ENCODE measurements at places on chromosomes 1 and 21.

DNA sequence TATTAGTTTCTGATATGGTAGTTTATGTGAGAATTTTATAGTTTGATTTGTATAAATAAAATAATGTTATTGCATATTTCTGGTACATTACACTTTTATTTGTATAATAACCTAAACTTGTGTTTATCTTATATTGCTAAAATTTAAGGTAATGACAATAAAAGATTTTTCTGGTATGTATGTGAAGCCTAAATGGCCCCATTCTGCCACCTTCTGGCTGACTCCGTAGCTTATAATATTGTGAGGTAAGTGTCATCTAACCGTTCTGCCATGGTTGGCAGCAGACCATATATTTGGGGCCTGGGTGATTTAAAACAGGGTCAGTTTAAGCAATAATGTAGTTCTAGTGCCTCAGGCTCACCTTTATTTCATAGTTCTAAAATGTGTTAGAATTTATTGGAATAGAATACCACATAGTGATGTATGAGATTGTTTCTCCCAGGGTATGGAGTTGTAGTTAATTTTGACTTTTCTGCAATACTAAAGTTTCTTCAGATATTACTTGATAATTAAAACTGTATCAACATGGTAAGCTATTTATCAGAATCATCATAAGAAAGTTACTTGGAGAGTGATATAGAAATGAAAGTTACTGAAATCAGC is 21.2 kb upstream of the PRKACB start:
- no peak for DNase-seq

GRCh38 chr1:236334893-236335545 is 53.3 kb upstream of the ERO1B start:
- DNase-seq = no peak

DNA sequence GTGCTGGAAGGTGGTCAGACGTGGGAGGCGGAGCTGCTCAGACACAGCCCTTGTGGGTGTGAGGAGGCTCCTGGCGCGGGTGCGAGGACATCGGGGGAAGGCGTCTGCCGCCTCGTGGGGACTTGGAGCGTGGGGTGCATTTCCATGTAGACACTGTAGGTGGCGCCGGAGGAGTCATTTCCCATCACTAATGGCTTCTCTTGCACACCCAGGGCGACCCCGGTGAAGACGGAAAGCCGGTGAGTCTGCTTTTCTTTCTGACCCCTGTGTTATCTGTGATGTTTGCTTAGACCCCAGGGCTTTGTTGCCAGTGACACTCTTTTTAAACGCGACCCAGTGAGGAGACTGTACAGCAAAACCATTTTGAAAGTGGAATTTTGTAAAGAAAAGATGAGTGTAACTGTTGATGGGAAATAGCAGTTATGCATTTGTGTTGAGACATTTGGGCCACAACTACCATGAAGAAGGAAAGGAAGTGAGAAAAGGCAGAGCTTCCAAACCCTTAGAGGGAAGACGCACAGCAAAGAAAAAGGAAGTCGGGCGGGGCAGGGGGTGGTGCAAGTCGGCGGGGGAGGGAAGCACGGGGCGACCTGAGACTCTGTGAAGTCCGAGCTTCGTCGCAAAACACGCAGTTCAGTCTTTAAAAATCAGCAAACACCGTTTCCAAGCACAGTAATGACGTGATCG is 64.0 kb downstream of the SLC19A1 start:
- DNase-seq = peak; percentile 66

DNA sequence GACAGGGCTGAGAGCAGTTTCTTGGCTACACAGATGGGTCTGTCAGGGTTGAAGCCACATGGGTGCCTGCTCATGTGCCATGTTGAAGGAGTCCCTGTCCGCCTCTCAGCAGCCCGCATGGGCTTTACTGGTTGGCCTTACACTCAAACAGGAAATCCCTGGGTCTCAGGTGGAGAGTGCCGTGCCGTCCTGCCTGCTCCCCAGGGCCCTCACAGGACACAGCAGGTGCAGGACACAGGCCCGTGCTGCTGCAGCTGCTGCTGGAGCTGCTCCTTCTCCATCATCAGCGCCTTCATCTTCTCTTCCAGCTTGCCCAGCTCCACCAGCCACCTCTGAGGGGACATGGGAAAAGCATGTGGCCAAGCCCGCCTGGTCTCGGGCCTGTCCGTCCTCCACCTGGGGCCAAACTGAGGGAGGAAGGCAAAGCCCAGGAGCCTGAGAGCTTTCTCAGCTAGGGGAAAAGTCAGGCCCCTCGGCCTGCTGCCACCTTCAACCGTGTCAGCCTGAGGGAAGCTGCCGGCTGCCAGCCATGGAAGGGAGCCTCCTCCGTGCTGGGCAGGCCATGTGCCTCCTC is 5.5 kb downstream of the SLFNL1 start:
- no peak for DNase-seq

GRCh38 chr1:85579622-85580021 is 939 bp upstream of the CCN1 start:
- DNase-seq = no peak

GRCh38 chr21:43892984-43893535 is 28.0 kb downstream of the AGPAT3 start:
- no peak for DNase-seq

DNA sequence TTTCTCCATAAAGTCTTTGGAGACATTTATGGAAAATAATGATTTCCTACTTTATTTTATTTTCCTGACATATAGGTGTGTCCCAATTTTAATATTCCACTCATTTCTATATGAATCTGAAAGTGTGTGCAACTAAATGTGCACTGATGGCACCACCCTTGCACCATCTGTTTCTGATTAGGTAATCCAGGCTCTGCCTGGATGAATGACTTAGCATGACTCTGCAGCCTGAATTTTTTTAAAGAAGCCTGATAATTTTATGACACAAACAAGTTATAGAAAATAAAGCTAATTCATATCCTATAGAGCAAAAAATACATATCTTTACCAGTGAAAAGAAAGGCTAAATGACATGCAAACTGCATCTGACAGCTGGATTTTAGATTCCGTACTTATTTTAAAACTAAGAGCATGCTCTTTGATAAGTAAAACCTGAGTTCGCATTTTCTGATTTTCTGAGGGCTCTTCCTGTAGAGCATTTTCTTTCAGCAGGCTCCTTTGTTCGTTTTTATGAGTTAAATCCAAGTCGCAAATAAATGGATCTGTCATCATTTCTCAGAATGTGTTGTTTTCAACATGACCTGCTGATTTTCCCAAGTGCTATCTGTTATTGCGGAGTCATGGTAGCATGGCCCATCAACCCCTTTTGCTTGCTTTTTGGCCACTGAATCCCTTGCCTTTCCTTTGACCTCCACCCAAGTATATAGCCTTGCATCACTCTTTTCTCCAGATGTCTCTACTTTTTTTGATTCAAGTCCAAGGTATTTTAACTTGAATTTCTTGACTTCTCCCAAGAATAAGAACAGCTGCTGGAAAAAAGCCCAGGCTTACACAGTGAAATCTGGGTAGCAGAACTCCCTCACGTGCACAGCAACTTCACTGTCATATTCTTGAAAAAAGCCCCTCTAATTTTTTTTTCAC is 52.8 kb upstream of the LYPLAL1 start:
- DNase-seq = no peak

GRCh38 chr1:208187499-208188041 is 56.6 kb downstream of the PLXNA2 start:
- DNase-seq = no peak

GRCh38 chr1:156574039-156574633 is 1.8 kb upstream of the IQGAP3 start:
- no peak for DNase-seq

DNA sequence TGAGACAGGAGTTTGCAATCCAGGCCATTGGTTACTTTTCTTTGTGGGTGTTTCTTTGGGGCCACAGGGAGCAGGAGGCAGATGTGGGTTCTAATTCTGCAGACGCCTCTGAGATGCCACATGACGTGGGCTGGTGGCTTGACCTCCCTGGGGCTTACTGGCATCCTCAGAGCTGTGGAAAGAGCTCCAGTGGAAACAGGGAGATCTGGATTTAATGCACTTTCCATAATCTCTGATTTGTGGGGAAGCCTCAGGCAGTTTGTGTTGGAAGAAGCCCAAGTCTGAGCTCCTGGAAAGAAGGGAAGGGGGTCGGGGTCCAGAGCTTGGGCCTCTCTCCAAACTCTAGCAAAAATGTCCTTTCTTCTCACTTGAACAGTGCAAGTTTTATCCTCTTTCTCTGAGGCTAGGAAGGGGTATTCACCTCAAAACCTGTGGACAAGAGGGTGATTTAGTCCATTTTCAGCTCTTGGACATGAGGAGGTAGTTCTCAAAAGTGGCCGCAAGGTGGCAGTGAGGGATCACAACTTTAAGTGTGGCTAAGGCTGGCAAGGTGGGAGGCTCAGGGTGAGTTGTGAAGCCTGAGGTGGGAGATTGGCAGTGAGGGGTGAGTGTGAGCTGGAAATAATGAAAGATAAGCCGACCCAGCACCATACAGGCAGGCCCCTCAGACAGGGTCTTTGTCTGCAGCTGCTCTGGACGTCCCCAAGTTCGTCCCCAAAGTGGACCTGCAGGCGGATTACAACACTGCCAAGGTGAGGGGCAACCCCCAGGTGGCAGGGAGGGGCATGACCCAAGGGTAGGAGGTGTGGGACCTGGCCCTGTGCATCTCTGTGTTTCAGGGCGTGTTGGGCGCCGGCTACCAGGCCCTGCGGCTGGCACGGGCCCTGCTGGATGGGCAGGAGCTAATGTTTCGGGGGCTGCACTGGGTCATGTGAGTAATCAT is 9.2 kb downstream of the IKBKE start:
- peak; percentile 56 for DNase-seq

DNA sequence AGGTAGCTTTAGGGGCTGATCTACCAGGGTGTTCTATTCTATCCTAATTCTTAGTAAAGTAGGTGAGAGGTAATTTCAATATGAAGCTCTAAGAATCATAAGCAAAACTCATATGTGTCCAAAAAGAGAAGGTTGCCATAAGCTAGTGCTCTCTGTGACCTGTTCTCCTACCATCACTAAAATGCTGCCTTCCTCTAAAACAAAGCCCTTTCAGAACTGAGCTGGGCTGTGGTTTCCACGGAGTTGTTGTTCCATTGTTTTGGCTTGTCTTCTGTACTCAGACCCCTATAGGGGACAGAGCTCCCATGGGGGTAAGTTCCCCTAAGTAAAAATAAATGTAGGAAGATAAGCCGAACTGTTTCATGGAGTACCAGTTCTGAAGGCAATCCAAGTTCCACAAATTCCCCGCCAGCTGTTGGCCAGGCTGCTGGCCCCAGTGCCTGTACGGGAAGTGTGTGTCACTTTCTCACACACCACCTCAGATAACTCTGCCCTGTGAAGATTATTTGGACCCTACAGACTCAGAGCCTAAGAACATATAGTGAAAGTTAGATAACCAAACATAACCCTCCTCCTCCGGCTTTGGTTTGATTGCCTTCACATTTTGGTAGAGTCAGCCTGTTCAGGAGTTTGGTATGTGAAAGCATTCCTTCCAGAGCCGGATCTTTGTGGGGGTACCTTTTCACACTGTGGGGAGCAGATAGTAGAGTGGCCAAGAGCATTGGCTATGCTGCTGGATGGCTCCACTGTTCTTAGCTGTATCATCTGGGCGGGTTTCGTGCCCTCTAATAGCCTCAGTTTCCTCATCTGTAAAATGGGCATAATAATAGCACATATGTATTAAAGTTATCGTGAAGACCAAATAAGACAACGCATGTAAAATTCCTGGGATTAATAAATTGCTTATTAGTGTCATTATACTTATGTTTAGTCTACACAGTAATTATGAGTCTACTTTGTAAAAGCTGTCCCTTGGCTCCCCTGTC is 10.8 kb downstream of the DPT start:
- no peak for DNase-seq

DNA sequence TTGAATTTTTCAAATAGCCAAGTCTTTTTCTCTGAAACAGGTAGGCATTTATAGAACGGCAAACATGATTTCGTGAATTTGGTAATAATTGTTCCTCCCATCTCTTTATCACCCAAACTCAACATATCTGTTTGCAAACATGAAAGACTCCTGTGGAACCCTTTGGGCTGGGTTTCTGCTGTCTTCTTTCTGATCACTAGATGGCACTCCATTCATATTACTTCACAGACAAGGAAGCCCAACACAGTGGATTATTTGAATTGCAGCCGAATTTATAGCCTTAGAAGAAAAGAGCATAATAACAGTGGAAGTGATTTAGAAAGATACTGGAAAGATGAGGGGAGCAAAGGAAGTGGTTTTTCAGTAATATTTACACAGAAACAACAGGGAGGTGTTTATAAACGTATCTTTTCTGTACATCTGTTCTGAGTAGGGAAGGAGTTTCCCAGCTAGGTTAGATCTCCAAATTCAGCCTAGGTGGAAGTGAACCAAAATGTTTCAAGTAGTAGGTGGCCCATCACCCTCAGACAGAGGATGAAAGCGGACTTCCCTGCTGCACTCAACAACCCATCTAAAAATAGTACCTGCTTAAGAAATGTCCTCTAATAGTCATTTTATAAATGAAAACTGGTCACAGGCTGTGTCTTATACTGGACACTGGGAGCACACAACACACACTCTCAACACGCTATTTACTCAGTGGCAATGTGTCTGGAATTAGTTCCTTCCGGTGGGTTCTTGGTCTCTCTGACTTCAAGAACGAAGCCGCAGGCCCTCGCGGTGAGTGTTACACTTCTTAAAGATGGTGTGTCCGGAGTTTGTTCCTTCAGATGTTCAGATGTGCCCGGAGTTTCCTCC is 67.6 kb downstream of the MAP3K21 start:
- DNase-seq = no peak

DNA sequence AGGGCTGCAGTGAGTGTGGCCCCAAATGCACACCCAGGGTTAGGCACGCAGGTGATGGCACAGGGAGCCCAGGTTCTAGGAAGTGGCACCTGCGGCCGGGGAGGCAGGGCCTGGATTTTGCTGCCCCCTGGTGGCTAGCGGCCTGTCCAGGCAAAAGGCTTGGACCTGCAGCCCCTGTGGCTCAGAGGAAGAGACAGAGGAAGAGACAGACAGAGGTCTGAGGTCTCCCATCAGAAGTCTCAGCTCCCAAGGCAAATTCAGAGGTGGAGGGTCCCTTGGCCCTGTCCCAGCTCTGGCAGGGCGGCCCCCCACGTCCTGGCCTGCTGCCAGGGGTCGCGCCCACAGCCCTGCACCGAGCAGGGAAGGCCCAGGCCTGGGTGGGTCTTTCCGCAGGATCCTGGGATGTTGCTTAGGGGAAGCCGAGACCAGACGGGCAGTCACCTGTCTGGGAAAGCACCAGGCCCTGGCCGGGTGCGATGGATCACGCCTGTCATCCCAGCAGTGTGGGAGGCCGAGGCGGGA is 8.0 kb upstream of the TNFRSF14 start:
- peak; percentile 71 for DNase-seq

- DNase-seq = no peak
These were observed 11.7 kb upstream of the WNT9A start for GRCh38 chr1:227959325-227959860.

- DNase-seq = no peak
These were observed 57.7 kb upstream of the NUF2 start for GRCh38 chr1:163263818-163264655.

DNA sequence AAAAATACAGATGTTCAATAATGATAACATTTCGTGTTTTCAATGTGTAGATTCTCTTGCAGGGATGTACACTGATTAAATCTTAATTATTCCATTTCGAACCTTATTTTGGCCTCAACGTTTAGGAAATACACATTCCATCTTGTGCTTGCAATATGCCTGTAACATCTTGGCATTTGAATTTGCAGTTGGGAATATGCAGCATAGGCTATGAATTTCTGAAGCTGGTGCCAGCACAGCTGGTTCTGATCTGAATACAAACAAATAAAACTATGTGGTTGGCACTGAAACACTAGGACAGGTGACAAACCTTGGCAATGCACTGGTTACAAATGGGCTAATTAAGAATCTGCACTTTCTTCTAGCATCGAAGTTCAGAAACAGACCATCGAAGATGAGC is 108.4 kb downstream of the ERG start:
- no peak for DNase-seq

- no peak for DNase-seq
These were observed 280 bp downstream of the CREB3L4 start for GRCh38 chr1:153968000-153968363.

GRCh38 chr1:205142102-205142469 is 20.3 kb upstream of the RBBP5 start:
- DNase-seq = no peak

Data from progenitor cell of endocrine pancreas (in vitro differentiated cells).